Stimulated activated CD8-positive, alpha-beta memory T cell treated with anti-CD3 and anti-CD28 coated beads, Interleukin-7, amount 100 ng/mL, for 24 hours (primary cell): ENCODE measurements at places on chromosomes 1 and 21.

DNA sequence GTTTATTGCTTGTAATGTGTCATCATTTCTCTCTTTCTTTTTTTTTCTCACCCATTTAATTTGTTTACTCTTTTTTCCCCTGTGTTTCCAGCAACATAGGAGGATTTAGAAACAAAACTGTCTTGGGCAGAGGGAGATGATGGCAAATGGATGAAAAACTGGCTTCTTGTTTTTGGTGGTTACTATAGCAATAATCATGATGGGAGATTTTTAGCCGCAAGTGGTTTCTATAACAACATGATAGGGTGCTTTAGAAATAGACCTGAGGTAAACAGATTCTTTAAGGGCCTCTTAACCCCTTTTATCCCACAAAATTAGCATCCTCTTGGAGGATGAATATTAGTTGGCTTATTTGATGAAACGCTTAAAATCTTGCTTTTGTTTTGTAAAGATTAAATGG is 51.6 kb downstream of the CRB1 start:
- no peak for DNase-seq

DNA sequence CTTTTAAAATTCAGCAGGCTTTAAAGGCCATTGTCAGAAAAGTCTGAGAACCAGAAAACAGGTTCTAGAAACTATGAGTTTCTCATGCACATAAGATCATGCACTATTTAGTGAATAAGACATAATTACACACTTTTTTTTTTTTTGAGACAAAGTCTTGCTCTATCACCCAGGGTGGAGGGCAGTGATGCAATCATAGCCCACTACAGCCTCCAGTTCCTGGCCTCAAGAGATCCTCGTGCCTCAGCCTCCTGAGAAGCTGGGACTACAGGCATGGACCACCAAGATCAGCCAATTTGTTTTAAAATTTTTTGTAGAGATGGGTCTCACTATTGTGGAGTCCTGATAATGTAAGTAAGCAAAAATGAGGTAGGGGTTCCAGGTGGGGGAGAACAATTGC is 134.9 kb downstream of the VAV3 start:
- no peak for DNase-seq

- no peak for DNase-seq
Observed at GRCh38 chr1:112544751-112545150, 36.0 kb downstream of the WNT2B start.

DNA sequence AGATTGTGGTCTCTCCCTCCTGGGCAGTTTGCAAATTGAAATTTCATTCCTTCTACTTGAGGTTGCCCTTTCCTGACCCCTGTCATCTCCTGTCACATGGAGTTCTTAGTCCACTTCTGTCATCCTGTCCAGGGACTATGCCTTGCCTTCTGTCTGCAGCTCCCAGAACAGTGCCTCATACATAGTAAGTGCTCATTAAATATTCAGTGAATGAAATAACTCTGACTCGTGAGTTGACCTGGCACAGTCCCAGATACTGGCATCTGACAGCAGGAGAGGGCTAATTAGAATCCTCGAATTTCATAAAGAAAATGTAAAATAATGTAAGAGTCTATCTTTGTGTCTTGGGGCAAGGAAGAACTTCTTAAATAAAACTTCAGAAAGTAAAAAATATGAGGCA is 50.8 kb downstream of the CNIH3 start:
- DNase-seq: no peak

DNA sequence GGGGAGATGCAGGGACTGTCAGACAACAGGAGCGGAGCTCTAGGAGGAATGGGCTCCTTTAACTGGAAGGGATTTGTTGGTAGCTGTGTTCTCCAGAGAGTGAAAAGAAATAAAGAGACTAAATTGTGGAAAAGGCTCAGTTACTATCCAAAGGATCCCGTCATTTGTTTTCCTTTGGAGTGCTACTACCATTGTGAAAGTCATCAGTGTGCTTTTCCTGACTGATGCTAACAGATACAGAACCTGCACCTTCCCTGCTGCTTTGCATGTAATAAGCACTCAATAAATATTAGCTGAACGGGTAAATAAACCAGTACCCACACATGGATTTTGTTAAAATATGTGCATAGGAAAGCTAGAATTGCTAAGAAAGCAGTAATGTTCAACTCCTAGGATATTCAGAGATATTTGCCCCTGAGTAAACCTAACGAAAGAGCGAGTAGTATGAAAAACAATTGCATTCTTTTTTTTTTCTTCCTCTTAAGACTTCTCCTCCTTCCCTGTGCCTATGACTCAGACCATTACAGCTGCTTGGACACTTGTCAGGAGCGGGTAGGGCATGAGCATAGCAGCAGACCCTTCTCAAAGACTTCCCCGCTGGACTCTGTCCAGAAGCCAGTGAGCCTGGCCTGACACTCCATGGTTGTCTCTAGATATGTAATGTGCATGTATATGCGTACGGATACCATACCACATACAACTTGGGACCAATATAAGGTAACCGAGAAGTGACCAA is 41.7 kb downstream of the PTGFRN start:
- no peak for DNase-seq

DNA sequence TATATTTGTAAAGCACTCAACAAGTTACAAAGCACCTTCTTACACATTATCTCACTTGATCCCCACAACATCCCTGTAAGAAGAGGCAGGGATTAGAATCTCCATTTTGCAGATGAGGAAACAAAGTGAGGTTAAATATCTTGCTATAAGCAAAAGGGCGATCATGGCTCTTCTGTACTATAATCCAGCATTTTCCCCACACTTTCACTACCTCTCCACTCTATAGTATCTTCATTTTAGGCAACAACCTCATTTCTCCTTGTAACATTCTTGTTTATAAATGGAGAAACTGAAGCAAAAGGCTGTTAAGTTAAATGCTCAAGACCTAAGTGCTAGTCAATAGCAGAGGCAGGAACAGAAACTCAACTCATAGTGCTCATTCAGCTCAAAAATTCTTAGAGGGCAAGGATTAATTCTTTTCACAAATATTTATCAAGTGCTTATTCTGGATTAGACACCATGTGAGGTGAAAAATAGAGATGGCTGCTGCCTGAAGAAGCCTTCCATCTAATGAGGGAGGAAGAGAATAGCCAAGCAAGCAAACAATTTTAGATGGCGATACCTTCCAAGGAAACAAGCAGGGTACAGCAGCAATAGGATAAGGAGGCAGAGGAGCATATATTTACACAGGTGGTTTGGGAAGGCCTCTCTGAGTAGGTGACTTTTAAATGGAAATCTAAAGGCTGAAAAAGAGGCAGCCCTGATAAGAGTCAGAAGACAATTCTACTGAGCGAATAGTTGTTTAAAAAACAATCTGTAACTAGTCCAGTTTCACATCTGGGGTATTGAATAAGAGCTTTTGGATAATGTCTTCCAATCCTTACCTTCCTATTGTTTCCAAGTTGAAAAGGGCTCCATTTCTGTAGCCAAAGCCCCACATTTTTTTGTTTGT is 3.5 kb downstream of the ERRFI1 start:
- DNase-seq: no peak

GRCh38 chr1:32040711-32041110 is 27.0 kb downstream of the KHDRBS1 start:
- DNase-seq: no peak

DNA sequence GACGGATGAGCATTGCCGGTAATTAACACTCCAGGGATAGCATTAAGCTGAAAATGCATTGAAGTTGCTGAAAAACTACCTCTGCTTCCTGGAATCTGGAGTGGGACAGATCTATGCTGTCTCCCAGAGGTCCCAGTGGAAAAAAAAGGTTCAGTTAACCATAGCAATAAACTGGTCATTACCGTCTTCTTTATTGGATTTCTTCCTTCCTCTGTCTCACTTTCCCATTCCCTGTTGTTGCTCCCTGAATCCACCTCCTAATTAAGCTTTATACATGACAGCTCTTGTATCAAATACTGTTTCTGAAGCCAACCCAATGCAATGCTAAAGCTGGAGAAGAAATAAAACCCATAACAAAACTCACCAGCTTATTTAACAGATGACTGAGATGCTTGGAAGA is 1805.9 kb downstream of the NCAM2 start:
- DNase-seq: no peak

GRCh38 chr1:232355162-232356006 is 274.5 kb downstream of the SIPA1L2 start:
- DNase-seq: no peak

DNA sequence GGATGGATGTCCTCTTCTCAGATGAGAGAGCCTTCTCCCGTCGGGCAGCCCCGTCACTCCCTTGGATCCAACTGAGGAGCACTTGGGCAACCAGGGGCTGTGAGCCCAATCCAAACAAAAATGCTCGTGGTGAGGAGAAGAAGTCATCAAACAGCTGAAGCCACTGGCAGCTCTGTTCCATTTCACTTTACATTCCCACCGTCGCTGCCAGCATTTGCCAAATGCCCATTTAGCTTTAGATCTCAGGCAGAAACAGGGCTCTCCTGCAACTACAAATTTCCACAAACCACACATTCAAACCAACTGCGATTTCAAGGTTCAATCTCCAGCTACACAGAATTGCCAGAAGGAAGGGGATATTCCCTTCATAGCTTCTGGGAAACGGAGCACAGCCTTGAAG is 634.6 kb downstream of the SMYD3 start:
- no peak for DNase-seq

- DNase-seq: no peak
Observed at GRCh38 chr1:172578586-172578985, 45.6 kb downstream of the SUCO start.

GRCh38 chr1:3852091-3852490 is 4.9 kb downstream of the CEP104 start:
- DNase-seq: no peak

DNA sequence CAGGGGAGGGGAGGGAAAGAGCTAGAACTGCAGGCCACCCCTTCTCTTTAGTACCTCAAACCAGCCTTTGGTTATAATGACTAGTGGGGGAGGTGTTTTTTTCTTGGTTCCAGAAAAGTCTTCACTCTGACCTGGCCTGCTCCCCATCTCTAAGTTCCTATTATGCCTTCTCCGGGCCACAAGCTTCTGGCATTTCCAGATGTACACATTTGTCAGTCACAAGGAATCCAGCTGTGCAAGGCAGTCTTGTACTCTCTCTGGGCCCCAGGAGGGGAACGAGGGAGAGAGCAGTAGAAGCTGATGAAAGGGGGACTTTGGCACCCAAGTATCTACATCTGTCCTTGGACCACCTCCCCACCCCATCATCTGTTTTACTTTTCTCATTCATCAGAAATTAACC is 2.7 kb upstream of the FALEC start:
- DNase-seq: no peak
